ENCODE measurements at places on chromosomes 2 and 18.

DNA sequence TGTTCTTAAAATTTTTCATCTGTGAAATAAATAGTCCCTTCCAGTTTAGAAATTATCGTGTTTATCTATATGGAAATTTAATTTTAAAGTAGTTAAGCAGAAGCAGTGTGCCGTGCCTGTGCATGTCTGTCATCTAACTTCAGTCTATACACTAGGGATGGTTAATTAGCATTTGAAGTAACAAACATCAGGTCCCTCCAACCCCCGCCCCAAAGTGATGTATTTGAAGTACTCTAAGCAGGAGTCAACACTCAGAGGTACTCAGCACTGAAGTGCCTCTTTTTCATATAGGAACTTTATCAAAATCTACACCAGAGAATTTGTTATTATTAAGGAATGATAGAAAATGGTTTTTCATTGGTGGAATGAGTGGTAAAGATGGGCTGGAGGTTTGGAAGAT, 33.0 kb downstream of the LANCL1 start:
- H3K4me1 ChIP-seq: peaks cover 3% of the 10 kb centered on the region
- DNase-seq: no peak
- H3K36me3 ChIP-seq: peaks cover 2% of the 10 kb centered on the region
- H3K27me3 ChIP-seq: no peaks in the 10 kb centered on the region
- no peak overlapping the region for H3K4me3 ChIP-seq
- no peak overlapping the region for H3K27ac ChIP-seq

GRCh38 chr2:219352448-219353023, 20.0 kb upstream of the RESP18 start:
- H3K4me3 ChIP-seq: no peak overlapping the region
- peaks cover 17% of the 10 kb centered on the region for H3K4me1 ChIP-seq
- no peaks in the 10 kb centered on the region for H3K36me3 ChIP-seq

DNA sequence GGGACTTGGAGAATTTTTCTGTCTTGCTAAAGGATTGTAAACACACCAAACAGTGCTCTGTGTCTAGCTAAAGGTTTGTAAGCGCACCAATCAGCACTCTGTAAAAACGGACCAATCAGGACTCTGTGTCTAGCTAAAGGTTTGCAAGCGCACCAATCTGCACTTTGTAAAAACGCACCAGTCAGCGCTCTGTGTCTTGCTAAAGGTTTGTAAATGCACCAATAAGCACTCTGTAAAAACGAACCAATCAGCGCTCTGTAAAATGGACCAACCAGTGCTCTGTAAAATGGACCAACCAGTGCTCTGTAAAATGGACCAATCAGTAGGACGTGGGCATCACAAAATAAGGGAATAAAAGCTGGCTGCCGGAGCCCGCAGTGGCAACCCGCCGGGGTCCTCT, 16.5 kb downstream of the ABI2 start:
- no peak overlapping the region for H3K4me3 ChIP-seq
- H3K36me3 ChIP-seq: peaks cover 5% of the 10 kb centered on the region
- peaks cover 10% of the 10 kb centered on the region for H3K4me1 ChIP-seq
- H3K27me3 ChIP-seq: no peaks in the 10 kb centered on the region
- no peak overlapping the region for H3K27ac ChIP-seq
- no peak for DNase-seq

GRCh38 chr2:119252186-119253113, 28.8 kb downstream of the STEAP3 start:
- no peak overlapping the region for H3K4me3 ChIP-seq
- peaks cover 45% of the 10 kb centered on the region for H3K27me3 ChIP-seq
- peaks cover 8% of the 10 kb centered on the region for H3K4me1 ChIP-seq
- H3K36me3 ChIP-seq: no peaks in the 10 kb centered on the region
- H3K27ac ChIP-seq: no peak overlapping the region

DNA sequence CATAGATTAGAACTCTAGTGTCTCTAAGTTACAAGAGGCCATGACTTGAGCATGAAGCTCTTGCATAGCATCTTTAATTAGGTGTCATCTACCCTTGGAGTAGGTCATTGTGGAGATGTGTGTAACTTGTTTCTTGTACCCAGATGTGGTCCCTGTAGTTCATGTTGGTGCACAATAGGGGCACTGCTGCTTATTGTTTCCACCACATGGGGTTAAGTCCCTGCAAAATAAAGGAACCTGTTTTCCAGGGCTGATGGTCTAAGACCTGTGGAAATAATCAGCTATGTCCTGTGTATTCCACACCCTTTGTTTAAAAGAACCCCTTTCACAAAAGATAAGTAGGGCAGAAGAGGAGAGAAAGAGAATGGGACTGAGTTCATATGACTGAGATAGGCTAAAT, 28.6 kb downstream of the ASXL3 start:
- peaks cover 26% of the 10 kb centered on the region for H3K36me3 ChIP-seq
- H3K4me1 ChIP-seq: no peaks in the 10 kb centered on the region
- no peak overlapping the region for H3K27ac ChIP-seq
- H3K27me3 ChIP-seq: no peaks in the 10 kb centered on the region
- DNase-seq: peak; percentile 11

DNA sequence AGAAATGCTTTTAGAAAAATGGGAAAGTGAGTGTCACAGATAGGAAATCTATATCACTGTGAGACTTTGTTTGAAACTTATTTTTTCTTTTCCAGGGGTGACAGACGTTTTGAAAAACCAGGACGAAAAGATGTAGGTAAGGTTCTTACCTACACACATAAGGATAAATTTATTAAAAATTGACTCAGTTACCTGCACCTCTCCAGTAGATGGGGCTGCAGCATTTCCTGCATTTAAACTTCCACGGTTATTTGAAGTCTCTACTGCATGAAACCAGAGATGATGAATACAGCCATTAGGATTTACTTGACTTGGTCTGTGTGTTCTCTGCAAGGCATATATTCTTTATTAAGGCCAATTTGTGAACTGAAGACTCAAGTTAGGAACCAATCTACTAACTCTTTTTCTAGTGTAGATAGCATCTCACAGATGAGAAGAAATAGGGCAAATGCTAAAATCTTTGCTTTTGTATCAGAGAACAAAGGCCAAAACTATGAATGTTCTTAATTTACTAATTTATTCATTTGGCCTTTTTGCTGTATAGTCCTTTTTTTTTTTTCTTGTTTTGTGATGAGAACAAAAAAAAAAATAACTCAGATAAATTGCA, 15.0 kb downstream of the KCNJ13 start:
- H3K36me3 ChIP-seq: peaks cover 12% of the 10 kb centered on the region
- H3K27ac ChIP-seq: no peak overlapping the region
- DNase-seq: no peak

GRCh38 chr2:218726004-218726574, 15.5 kb downstream of the TTLL4 start:
- H3K4me1 ChIP-seq: no peaks in the 10 kb centered on the region
- H3K27me3 ChIP-seq: no peaks in the 10 kb centered on the region
- H3K36me3 ChIP-seq: no peaks in the 10 kb centered on the region
- no peak overlapping the region for H3K4me3 ChIP-seq
- no peak overlapping the region for H3K27ac ChIP-seq

- H3K27me3 ChIP-seq: no peaks in the 10 kb centered on the region
- no peaks in the 10 kb centered on the region for H3K36me3 ChIP-seq
- no peak overlapping the region for H3K4me3 ChIP-seq
- no peaks in the 10 kb centered on the region for H3K4me1 ChIP-seq
Measured at GRCh38 chr18:32025744-32026143, 7.1 kb downstream of the RNF125 start.

DNA sequence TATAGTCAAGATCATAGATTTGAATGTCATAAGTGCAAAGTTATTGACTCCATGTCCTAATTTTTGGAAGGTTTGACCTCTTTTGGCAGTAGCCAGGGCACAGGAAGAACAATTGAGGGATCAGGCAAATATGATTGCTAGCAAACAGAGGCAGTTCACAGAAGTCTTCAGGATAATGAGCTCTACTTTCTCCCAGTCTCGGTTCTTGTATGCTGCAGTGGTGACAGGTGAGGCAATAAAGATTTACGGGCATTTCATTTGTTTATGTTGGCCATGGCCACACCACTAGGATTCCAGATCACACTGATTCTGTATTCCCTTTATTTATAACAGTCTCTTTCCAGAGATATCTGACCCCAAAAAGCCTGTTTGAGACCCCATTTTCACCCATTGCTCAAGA, 137.5 kb downstream of the UBR3 start:
- H3K36me3 ChIP-seq: peaks cover 17% of the 10 kb centered on the region
- H3K4me3 ChIP-seq: no peak overlapping the region
- DNase-seq: no peak
- H3K27me3 ChIP-seq: no peaks in the 10 kb centered on the region
- H3K4me1 ChIP-seq: no peaks in the 10 kb centered on the region
- no peak overlapping the region for H3K27ac ChIP-seq

- H3K4me1 ChIP-seq: no peaks in the 10 kb centered on the region
- no peak overlapping the region for H3K27ac ChIP-seq
- H3K4me3 ChIP-seq: no peak overlapping the region
- no peak for DNase-seq
Measured at GRCh38 chr2:46239847-46240181, 57.4 kb upstream of the EPAS1 start.

DNA sequence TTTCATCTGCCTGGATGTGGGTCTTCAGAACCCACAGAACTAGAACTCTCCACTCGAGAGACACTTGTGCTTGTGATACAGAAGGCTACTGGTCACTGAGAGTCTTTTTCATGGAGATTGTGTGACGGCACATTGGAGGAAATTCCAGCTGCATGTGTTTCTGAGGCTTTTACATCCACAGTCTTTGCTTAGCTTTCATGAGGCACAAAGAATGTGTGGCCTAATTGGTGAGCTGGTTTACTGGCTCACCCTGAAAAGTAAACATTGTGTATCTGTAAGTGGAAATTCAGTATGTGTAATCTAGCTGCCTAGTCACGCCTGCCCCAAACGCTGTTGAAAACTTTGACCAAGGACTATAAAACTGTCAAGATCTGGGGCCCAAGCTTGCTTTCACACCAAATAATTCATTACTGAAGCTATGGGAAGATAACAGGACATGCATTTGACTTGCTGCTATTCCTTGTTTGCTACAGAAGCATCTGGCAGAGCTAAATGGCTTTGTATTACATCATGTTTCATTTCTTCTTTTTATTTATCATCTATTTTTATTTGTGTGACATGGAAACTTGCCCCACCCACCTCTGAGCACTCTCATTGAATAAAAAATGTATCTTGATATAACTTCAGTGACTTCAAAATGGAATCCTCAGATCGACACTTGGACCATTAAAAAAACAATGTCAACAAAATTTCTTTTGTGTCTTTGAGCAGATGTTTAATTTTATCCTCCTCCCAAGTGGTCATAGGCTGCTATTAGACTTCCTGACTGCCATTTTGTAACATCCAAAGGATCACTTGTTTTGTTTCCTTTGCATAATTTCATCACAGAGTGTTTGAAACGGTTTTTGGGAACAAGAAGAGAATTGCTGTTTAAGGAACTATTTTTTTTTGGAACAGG, 80.2 kb downstream of the EFEMP1 start:
- H3K27ac ChIP-seq: no peak overlapping the region
- DNase-seq: no peak
- H3K4me1 ChIP-seq: peaks cover 7% of the 10 kb centered on the region

DNA sequence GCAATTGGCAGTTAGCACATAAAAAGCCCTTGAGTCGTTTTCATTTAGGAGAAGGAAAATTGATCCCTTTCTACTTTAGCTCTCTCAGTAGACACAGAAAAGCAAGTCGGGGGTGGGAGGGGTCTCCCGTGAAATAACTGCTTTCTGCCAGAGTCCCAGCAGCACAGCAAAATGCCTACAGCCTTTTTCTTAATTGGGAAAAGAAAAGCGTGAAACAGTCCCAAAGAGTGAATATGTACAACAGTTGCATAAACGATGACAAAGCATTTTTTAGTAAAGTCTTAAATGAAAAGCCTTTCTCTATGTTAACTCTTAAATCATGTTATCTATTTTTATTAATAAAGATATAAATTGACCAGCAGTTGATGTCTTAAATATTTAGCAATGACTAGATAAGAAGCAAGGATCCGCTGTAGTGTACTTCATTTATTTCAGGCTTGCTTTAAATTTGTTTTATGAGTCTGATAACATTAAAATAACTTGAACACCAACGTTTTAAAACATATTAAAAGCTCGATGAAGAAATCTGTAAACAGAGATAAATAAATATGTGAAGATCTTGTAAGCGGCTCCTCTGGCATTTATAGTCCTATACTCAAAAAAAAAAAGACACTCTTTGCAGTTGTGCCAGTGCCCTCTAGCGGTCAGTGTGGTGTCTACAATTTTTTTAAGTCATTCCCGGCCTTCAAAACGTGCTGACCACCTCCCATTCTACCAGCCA, 42.3 kb upstream of the ATIC start:
- H3K27me3 ChIP-seq: no peaks in the 10 kb centered on the region
- H3K4me1 ChIP-seq: no peaks in the 10 kb centered on the region
- no peak overlapping the region for H3K4me3 ChIP-seq
- no peaks in the 10 kb centered on the region for H3K36me3 ChIP-seq
- DNase-seq: peak; percentile 74

DNA sequence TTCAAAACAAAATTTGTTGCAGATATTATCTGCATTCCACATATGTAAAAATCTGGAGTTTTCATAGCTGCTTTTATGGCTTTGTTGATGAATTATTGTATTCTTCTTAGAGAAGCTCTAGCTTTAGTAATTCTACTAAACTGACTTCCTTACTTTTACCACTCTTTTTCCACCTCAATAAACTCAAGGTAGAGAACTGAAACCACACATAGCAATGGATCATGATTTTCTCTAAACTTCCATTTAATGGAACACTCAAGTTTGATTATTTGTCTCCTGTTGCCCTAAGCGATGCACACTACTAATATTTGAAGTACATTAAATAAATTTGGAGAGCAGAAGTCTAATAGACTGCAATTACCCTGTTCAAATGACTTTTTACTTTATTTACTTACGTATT, 192.0 kb downstream of the NBAS start:
- no peaks in the 10 kb centered on the region for H3K27me3 ChIP-seq
- no peak for DNase-seq
- H3K27ac ChIP-seq: no peak overlapping the region
- H3K4me1 ChIP-seq: no peaks in the 10 kb centered on the region
- peaks cover 4% of the 10 kb centered on the region for H3K36me3 ChIP-seq

DNA sequence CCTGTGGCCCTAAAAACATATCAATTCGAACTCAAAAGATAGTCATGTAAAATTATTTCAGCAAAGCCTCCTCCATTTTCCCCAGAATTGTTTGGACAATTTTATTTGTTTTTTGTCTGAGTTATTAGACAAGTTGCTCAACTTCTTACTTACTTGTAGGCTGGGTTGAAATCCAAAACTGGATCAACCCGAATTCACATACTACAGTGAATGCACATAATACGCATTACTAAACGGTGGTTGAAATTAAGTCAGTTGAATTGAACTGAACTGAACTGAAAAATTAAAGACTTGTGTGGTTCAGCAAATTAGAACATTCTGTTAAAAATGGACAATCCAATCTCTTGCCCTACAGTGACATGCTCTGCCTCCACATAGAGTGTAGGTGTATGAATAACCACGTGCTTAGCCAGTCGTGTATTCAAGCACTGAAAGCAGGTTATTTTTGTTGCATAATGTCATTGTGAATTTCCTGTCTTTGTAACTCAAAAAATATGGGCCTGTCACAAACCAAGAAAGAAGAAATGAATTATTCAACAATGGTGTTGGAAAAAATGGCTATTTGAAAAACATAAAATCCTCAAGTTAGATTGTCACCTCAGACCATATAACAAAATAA, 441.0 kb downstream of the TXNL1 start:
- no peak overlapping the region for H3K4me3 ChIP-seq
- H3K27ac ChIP-seq: no peak overlapping the region
- no peaks in the 10 kb centered on the region for H3K36me3 ChIP-seq
- DNase-seq: no peak
- H3K4me1 ChIP-seq: peaks cover 7% of the 10 kb centered on the region
